ENCODE measurements at places on chromosomes 13 and 19.

DNA sequence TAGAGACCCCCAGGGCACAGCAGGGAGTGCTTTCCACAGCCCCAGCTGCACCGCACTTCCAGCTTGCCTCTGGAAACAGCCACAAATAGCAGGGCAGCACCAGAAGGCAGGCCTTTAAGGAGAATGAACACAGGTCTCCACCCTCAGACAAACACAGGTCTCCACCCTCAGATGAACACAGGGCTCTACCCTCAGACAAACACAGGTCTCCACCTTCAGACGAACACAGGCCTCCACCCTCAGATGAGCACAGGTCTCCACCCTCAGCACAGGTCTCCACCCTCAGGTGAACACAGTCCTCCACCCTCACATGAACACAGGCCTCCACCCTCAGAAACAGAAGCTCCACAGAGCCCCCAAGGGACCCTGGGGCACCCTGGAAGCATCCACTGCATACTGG is 51.7 kb downstream of the C1QTNF9 start:
- DNase-seq, result no peak

- DNase-seq, result peak; percentile 26
Measured at GRCh38 chr13:36282821-36283432, 14.7 kb downstream of the CCDC169 start.

- DNase-seq, result no peak
Measured at GRCh38 chr13:48527955-48528354, 4.9 kb downstream of the RCBTB2 start.

- DNase-seq, result peak; percentile 65
Measured at GRCh38 chr13:51342706-51343105, 3.2 kb downstream of the SERPINE3 start.

DNA sequence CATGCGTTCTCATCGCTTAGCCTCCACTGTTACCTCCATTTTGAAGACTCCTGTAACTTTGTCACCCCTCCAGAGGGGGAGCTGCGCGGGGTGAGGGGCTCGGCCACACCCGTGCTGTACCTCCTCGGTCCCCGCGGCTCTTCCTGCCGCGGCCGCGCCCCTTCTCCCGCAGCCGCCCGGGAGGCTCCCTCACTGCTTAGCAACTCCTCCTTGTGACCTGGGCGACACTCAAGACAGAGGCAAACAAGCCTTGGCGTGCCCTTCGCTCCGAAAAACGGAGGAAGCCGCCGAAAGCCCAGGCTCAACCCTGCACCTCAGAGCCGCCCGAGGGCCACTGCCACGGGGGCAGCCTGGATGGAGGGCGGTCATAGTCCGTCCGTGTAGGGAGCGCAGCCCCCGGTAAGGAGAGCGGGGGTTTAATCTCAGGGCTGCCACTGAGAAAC is 494.3 kb downstream of the FOXO1 start:
- DNase-seq, result no peak

DNA sequence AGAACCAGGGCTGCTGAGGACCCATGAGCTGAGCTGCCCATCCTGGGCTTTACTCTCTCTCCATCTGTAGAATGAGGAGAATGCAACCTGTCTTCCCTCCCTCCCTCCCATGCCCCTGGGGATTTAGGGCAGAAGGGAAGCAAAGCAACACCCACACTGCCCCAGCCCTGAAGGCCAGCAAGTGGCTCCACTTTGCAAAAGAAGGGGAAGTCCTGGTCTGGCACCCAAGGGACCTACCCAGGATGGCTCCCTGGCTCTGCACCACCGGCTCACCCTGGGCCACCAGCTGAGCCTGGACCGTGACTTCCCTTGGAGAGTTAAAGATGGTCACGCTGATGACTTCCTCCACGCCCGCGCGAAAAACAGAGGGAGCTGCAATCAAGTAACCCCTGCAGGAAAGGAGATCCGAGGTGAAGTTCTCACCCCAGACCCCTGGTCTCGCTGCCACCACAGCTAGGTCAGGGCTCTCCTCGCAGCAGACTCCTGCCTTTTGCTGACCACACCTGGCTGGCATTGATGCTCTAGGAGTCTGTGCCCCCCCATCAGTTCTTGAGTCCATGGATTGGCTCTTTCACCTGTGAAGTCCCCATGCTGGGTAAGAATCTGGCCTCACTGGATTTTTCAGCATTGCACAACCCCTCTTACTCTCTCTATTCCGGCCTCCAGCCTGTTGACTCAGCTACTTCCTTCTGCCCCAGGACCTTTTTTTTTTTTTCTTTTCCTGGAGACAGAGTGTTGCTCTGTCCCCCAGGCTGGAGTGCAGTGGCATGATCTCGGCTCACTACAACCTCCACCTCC is 4.6 kb downstream of the CPAMD8 start:
- no peak for DNase-seq

- DNase-seq, result no peak
Measured at GRCh38 chr19:33298146-33298911, 4.0 kb downstream of the CEBPA start.

GRCh38 chr13:66036024-66036614 is 1194.0 kb downstream of the PCDH9 start:
- peak; percentile 32 for DNase-seq

DNA sequence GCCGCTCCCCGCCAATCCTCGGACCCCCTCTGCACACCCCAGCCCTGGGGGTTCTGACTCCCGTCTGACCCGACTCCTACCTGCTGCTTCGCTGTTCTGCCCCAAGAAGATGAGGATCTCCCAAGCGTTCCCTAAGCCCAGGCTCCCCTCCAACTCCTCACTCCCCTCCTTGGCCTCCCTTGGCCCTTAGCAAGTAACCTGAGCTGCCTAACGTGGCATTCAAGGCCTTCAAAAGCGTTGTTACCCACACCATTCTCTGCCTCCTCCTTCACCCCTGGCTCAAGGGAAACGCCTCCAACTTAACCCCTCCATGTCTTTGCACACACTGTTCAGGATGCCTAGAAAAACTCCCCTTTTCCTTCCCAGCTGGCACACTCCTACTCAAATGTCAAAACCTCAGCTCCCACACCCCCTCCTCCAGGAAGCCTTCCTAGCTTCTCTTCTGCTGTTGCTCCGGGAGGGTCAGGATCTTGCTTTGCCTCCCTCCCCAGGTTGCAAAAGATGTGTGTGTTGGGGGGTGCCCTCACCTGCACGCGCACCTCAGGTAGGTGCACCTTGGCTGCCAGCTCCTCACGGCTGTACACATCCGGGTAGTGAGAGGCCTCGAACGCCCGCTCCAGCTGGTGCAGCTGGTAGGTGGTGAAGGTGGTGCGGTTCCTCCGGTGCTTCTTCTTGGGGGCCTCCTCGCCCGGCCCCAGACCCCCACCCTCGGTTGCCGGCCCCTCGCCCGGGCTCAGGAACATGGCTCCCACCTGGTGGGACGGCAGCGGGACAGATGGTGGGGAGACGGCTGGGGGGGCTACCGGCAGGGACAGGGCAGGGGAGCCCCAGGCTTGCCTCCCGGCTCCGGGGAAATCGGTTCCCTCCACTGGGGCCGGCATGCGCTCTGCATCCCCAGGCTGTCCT is 775 bp downstream of the RAX2 start:
- no peak for DNase-seq

DNA sequence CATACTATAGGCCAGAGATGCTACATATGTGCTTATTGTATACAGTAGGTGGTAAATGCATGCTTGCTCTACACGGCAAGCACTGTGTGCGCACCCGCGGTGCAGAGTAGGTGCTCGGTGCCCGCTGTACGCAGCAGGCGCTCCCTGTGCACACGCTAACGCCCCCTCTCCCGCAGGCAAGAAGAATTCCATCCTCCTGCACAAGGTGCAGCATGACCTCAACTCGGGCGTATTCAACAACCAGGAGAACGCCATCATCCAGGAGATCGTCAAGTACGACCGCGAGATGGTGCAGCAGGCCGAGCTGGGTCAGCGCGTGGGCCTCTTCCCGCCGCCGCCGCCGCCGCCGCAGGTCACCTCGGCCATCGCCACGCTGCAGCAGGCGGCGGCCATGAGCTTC is 17.7 kb downstream of the POLRMT start:
- DNase-seq, result no peak

DNA sequence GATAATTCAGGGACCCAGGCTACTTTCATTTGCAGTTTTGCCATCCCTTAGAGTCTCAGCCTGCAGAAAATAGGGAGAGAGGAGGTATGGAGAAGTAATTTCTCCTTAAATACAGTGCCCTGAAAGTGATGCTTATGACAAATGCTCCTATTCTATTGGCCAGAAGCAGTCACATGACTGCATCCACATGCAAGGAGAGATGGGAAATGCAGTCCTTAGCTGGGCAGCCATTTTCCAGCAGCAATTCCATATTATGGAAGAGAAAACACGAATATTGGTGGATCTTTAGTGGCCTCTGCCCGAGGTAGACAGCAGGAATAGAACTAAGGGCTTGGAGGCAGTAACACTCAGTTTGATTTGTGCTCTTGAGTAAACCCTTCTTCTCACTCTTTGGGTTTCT is 39.4 kb downstream of the VAV1 start:
- peak; percentile 43 for DNase-seq

DNA sequence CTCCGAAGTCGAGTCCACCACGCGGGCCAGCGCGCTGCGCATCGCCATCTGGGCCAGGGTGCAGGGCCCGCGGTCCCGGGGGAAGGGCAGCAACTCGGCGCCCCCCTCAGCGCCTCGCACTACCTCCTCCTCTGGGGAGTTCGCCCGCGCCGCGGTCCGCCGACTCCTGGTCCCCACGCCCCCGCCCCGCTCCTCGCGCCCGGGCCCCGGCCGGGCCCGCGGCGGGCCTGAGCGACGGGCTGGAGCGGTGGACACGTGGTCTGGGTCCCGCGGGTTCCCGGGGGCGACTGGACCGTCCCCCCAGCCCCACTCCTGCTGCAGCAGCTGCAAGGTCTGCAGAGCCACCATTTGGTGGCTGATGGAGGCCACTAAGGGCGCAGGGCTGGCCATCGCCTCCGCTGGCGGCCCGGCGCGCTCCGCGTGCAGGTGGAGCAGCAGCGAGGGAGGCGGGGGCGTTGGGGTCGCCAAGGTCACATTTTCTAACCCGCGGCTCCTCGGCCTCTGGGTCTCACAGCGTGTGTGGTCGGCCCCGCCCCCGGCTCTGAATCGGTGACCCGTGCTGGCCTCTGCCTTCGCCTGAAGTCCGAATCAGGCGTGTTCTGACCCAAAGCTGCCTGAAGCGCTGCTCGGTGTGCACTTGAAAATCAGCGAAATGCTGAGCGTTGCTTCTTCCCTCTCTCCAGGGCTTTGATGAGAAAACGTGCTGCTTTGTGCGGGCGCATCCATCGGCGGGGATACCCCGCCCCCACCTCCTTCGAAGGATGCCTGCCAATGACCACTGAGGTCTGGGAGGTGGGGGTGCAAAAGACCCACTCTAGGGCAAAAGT is at the start of gene DLEU7:
DLEU7 (minus strand) TSS at position 436 of the 827 bp plus-strand sequence; CDS start at position 390, 46 bp downstream.
- no peak for DNase-seq

DNA sequence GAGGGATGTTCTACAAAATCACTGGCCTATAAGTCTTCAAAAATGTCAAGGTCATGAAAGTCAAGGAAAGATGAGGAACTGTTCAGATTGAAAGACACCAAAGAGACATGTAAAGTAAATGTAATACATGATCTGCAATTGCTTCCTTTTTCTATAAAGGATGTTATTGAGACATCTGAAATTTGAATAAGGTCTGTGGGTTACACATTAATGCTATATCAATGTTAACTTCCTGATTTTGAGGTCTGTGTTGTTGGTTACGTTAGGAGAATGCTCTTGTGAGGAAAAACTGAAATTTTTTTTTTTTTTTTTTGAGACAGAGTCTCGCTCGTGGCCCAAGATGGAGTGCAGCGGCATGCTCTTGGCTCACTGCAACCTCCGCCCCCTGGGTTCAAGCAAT is 197.4 kb downstream of the RGCC start:
- no peak for DNase-seq

GRCh38 chr13:43572656-43573360 is 214.0 kb downstream of the ENOX1 start:
- peak; percentile 56 for DNase-seq

GRCh38 chr13:24473686-24474085 is 38.9 kb downstream of the PARP4 start:
- DNase-seq, result no peak

DNA sequence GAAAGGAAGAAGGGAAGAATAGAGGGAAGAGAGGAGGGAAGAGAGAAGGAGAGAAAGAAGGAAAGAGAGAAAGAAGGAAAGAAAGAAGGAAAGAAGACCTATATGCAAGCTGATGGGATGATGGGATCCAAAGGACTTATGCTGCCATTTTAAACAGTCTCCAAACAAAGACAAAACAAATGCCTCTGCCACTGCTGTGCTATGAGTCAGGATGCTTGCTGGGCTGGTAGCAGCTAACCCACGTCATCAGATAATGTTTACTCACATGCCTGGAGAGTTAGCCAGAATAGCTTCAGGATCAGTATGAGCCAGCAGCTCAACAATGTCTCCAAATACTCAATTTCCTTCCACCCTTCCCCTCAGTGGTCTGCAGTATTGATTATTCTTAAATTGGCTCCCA is 12.0 kb upstream of the ZNF274 start:
- no peak for DNase-seq

- DNase-seq, result no peak
Measured at GRCh38 chr19:32287086-32287485, 58.3 kb upstream of the ZNF507 start.

- DNase-seq, result peak; percentile 92
Measured at GRCh38 chr19:16293118-16294091, 31.2 kb upstream of the KLF2 start.

DNA sequence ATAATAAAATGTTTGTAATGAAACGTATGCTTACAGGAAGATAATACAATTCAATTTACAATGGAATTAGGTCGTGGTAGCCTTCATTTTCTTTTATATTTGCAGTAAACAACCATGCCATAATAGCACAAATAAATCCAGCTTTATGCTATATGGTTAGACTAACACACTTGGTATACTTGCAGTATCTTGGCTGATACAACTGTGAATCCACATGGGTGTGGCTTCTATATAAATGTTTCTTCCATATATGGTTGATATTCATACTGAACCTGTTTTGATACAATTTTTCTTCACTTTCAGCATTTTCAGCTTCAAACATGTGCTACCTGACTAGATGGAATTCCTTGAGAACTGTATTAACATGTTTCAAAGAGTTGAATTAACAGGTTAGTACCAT is 20.4 kb upstream of the SPRY2 start:
- DNase-seq, result no peak
